ENCODE measurements at places on chromosomes 2 and 18.

DNA sequence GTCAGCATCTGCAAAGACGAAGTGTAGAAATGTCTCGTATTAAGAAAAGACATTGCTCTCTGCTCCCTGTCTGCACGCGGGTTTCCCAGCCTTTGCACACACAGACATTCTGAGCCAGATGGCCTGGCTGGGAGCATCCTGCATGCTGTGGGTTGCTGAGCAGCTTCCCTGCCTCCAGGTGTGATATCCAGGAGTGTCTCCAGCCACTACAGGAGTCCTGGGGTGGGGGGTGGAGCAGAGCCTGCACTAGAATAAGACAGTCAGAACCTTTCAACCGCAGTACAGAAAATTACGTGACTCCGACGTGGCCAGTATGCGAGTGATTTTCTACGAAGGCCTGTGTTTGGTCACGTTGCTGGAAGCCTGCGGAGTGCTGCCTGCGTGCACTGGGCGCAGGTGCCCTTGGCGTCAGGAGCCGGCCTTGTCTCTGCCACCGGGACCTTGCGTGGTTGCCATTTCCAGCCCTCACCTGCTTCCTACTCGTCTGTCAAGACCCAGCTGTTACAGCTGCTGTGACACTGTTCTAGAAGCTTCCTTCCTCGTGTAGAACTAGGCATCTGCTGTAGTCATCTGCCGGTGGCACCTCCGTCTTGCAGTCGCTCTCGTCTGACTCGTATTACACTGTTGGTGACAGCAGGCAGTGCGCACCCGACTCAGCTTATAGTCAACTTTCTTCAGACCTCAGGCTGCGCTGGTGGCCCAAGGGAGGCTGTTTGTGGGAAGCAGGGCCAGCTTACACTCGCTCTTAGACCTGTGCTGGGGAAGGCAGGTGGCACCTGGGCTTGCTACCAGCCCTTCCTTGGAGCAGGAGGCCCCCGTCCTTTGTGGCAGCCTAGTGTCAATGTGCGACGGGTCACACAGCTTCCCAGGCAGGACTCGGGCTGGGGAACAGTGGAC, 11.2 kb downstream of the CTDP1 start:
- DNase-seq: peak; percentile 47

GRCh38 chr2:234372506-234372905, 124.4 kb downstream of the ARL4C start:
- no peak for DNase-seq

DNA sequence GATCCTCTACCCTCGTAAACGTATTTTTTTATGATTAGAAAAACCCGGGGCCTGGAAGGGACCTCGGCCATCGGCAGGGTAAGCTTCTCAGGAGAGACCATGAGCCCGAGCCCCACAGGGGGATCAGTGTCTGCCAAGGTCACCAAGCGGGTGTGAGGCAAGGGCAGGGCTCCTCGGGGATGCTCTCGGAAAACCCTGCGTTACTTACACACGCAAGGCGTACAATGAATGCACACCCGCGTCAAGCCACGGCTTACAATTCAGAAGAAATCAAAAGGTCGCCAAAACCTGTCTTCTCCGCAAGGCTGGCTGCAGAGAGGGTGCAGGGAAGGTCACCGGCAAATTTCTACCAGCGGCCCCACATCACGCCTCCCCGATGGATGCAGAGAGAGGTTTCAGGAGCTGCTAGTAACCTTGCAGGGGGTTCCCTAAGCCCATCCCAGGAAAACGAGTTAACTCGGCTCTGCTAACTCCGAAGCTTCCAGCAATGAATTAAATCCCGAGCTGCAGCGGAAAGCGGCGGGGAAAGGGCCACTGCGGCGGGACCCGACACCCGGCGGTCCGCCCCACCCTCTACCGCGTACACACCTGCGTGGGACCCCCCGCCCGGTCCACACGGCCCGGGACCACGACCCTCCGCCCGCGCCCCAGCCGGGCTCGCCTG, 638 bp downstream of the ST3GAL5 start:
- DNase-seq: peak; percentile 75

GRCh38 chr18:42131066-42131929, 176.3 kb downstream of the PIK3C3 start:
- DNase-seq: no peak

DNA sequence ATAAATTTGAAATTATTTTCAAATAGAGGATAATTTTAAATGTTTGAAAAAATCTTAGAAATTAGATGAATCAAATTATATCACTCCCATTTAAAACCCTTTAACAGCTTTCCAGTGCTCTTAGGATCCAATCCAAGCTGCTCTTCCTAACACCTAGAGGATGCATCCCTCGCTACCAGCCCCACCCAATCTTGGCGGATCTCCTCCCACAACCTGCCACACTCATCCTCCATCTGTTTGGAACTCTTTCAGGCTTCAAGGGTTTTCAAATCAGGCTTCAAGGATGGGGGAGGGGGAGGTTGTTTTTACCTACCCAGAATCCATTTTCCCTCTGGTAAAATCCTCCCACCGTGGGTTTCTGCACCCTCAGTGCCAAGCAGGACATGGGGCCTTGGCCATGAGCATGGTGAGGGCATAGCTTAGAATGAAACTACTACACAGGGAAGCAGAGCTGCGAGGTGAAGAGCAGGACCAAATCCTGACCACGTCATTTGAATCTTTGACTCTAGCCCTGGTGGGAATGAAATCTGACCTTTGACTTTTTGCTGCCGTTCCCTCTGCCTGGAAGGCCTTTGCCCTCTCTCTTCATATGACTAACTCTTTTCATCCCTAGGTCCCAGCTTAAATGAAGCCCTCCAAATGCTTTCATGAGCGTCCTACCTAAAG, 113.0 kb upstream of the MAPRE2 start:
- DNase-seq: no peak

- no peak for DNase-seq
Measured at GRCh38 chr18:9825571-9826073, 60.2 kb upstream of the TXNDC2 start.

DNA sequence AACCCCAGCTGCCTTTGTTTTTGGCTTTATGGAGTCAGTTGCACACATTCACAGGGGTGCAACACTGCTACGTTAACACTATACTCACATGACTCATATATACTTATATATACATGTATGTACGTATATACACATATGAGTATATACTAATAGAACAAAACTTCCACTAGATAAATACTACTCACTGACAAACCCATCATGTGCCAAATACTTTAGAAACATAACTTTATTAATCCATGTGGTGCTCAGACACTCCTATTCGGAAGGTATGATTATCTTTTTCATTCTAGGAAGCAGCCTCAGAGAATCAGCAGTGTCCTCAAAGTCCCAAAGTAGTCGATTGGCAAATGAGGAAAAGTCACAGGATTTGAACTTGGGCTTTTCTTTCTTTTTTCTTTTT, 7.9 kb downstream of the PMAIP1 start:
- no peak for DNase-seq

GRCh38 chr2:234879671-234880455, 72.0 kb upstream of the SH3BP4 start:
- no peak for DNase-seq

GRCh38 chr2:84613082-84613481, 96.8 kb downstream of the DNAH6 start:
- no peak for DNase-seq

- no peak for DNase-seq
Measured at GRCh38 chr2:177616066-177616465, 223.5 kb downstream of the AGPS start.

- no peak for DNase-seq
Measured at GRCh38 chr18:26579941-26580618, 31.7 kb upstream of the KCTD1 start.

DNA sequence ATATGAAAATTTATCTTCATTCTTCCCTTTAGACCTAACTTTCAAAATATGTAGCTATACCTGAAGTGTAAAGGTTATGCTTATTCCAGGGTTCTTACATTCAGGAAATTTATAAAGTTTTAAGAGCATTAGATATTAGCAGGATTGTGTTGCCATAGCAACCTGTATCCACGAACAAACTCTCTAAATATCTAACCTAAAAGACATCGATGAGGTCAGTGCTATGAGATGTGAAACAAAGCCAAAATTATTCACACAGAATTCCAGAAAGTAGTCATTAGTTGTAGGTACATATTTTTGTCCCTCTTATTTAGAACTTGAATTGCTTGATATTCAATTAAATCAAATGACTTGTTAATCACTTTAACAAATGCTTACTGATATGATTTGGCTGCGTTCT, 705.3 kb downstream of the SOCS6 start:
- no peak for DNase-seq

GRCh38 chr2:161116509-161116908, 43.7 kb upstream of the TANK start:
- DNase-seq: no peak

GRCh38 chr2:227942965-227943364, 71.5 kb downstream of the DAW1 start:
- DNase-seq: no peak

DNA sequence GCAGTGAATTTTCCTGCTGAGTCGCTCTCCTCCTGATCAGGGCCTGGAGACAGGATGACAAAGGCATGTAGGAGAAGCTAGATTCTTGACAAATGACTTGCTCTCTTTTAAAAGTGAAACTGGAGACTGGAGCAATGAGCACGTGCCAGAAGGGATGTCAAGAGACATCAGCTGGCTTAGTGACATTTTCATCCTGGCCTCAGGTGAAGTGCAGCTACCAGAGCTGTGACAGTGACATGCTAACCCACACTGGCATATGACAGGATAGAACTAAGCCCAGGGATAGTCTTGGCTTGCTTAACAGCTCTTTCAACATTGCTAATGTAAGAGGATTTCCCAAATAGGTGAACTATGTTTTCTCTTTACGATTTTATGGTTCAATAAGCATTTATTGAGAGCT, 757.5 kb upstream of the DDX18 start:
- no peak for DNase-seq

DNA sequence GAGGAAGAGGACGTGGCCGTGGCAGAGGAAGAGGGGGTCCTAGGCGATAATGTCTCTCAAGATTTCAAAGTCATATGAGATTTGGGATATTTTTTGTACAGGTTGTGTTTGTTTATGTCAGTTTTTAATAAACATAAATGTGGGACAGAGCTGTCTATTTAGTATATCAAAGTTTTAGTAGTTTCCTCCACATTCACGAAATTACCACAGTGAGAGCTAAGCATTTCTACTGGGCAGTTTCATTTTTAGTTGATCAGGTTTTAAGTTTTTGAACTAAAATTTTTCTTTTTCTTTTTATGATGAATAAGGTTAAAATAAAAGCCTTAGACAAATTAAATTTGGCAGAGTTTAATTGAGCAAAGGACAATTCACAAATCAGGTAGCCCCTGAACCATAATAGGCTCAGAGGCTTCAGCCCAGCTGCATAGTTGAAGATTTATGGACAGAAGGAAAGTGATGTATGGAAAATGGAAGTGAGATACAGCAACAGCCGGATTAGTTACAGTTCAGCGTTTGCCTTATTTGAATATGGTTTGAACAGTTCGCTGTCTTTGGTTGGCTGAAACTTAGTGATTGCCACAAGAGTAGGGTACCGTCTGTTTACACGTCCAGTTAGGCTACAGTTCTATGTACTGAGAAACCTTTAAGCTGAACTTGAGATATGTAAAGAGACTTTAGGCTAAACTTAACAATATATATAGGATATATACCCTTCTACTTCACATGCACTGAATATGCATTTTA, 17.1 kb downstream of the SNRPD1 start:
- no peak for DNase-seq

GRCh38 chr2:151610310-151610709, 124.0 kb downstream of the NEB start:
- DNase-seq: no peak

DNA sequence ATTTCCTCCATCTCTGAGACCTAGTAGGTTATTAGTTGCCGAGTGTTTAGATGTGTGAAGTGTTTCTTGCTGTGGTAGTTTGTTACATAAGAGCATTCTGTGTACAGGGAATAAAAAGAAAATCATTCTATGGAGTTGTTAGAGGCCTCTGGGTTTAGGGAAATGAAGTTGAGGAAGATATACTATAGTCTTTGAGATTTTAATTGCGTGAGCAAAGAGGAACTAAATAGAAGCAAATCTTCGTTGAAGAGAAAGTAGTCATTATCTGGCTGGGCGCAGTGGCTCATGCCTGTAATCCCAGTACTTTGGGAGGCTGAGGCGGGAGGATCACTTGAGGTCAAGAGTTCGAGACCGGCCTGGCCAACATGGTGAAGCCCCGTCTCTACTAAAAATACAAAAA, 19.0 kb downstream of the USP39 start:
- no peak for DNase-seq

- peak; percentile 61 for DNase-seq
Measured at GRCh38 chr2:178484245-178485041, 4.2 kb downstream of the PLEKHA3 start.

GRCh38 chr18:23936381-23936958, 78.1 kb upstream of the TTC39C start:
- DNase-seq: no peak

DNA sequence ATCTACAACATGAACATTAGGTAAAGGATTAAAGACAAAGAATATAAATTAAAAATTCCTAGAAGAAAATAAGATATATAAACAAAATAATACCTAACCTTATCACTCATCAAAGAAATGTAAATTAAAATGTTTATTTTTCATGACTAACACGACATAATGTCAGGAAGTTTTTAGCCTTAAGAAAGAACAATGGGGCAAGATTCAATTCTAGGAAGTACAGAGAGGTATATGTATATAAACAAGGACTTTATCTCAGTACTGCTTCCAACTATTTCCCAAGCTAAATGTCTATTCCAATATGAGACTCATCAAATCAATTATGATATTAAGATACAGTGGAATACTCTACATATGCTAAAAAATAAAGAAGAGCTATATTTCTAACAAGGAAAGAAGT, 44.1 kb downstream of the TTC21B start:
- DNase-seq: no peak

GRCh38 chr2:24237313-24237712, 62.5 kb downstream of the FAM228A start:
- DNase-seq: no peak

DNA sequence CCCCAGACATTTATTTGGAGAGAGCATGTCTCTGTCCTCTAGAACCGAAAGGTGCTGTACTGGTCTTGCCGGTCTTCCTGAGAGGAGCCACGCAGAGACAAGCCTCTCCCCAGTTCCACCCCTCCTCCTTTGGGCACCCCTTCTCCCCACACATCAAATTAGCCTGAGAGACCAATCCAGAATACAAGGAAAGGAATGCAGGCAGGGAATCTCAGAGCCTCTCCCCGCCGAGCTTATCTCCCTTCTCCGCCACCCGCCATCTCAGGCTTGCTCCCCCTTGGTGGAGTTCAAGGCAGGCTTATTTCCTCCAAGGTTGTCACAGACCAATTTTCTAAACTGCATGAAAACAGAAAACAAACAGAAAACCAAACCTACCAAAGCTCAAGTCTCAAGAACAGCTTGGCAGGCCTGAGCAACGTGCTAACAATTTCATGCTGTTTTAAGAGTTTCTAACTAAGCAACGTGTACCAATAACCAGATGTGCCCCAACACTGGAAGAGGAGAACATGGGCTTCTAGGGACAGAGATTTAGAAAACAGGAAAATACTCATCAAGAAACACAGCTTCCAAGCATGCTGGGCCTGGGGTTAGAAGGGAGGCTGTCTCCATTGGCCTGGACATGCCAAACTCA, 124.5 kb upstream of the PKDCC start:
- DNase-seq: no peak

DNA sequence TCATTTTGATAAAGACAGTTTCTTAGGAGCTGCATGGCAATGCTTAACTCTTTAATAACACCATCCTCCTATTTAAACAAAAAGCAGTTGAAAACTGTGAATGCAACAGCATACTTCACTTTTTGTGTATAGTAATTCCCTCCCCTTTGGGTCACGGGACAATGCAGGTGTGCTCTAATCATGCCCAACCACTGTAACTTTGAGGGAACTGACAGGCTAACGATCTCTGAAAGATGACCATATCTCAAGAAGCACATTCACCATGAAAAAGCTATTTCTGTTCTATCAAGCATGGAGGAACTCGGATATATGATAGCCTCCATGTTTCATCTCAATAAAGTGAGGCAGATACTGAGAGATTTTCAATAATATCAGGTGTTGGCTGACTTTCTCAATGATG, 81.1 kb upstream of the CD226 start:
- DNase-seq: no peak

All from sigmoid colon (tissue), 7 donors.